ENCODE measurements at places on chromosomes 3 and 15. TPM values are rescaled to one million over a fixed set of nuclear protein-coding genes. Genes with fewer than 3 reads are reported as not detected.
A peak's percentile ranks its signal among the peaks of the same experiment; 100 is the strongest.

RARRES1 gene
- 6.4 TPM for total RNA-seq

TRIM42 gene
- not detected for total RNA-seq

DPPA4 gene
- not detected for total RNA-seq

PLXND1 gene
- total RNA-seq = 36.9 TPM

CYP19A1 gene
- 0.41 TPM for total RNA-seq

GRIP2 gene
- total RNA-seq = 0.16 TPM

RLBP1 gene
- total RNA-seq = not detected

IFT80 gene
- total RNA-seq = 15.0 TPM

GOLGA8M gene
- total RNA-seq = 0.71 TPM

MCF2L2 gene
- 5.0 TPM for total RNA-seq

ROPN1 gene
- not detected for total RNA-seq

- peak; percentile 63 for DNase-seq
Observed at GRCh38 chr15:68783226-68784058, 37.3 kb downstream of the ANP32A start.

- no peak for DNase-seq
Observed at GRCh38 chr15:84859144-84859543, 25.3 kb upstream of the SLC28A1 start.

GRCh38 chr3:37580237-37580636 lies 281.4 kb upstream of the CTDSPL start:
- peak; percentile 86 for DNase-seq

- no peak for DNase-seq
Observed at GRCh38 chr3:15440891-15441290, 13.5 kb downstream of the EAF1 start.

- DNase-seq = no peak
Observed at GRCh38 chr15:69980341-69981059, 117.2 kb downstream of the TLE3 start.

DNA sequence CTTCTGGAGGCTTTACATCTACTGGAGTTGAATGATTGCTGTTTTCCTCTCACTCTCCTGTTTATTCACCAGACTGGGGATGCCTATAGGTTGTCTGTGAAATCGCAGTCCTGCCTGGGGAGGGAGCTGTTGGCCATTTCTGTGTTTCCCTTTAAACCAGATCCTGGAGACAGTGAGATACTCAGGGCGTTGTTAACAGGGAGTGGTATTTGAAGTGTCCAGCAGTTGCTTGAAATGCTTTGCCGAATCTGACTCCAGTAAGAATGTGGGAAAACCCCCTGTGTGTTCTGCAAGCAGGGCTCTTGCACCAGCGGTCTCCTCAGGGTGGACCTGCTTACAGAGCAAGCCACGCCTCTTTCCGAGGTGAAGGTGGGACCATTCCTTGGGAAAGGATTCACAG lies 4.3 kb upstream of the LRRK1 start:
- DNase-seq = no peak

GRCh38 chr15:67125589-67126502 lies 60.4 kb downstream of the SMAD3 start:
- DNase-seq = peak; percentile 92

GRCh38 chr3:196896229-196896628 lies 28.5 kb downstream of the SENP5 start:
- DNase-seq = no peak

DNA sequence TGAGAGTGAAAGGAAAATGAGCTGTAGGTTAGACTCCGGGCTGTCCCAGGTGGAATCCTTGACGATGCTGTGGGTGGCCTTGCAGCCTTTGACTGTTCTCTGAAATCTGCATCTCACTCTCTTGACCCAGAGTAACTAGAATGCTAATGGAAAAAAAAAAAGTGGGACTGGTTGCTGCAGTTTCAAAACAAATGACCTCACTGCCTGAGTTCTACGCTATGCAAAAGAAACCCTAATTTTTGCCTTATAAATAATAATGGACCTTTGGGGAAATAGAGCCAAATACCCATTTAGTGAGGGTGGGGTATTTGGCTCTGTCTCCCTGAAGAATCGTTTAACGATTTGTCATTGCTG lies 309.7 kb upstream of the C2CD4B start:
- DNase-seq = peak; percentile 47

GRCh38 chr3:11908981-11909698 lies 62.5 kb upstream of the TAMM41 start:
- no peak for DNase-seq

- DNase-seq = no peak
Observed at GRCh38 chr3:33577588-33577987, 137.4 kb upstream of the UBP1 start.

DNA sequence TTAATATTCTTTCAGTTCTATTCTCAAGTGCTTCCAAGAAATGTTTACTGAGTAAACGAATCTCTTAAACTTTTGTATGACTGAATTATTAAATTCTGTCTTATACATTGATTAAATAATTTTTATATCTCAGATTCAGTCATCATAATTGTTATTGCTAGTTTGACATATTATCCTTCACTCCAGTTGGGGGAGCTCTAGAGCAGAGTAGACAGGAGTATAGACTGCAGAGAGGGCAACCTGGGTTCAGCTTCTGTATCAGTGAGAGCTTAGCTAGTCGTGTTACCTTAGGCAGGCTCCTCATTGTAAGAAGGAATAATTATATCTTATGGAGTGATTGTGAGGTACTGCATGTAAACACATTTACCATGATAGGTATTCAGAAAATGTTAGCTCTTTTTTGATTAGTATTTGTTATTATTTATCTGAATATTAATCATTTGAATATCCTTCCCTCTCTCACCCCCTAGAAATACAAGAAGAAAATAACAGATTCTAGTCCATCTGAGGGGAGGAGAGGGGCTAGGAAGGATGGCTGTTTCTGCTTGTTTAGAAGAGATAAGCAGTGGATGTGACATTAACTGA lies 31.0 kb upstream of the ZCWPW2 start:
- no peak for DNase-seq

DNA sequence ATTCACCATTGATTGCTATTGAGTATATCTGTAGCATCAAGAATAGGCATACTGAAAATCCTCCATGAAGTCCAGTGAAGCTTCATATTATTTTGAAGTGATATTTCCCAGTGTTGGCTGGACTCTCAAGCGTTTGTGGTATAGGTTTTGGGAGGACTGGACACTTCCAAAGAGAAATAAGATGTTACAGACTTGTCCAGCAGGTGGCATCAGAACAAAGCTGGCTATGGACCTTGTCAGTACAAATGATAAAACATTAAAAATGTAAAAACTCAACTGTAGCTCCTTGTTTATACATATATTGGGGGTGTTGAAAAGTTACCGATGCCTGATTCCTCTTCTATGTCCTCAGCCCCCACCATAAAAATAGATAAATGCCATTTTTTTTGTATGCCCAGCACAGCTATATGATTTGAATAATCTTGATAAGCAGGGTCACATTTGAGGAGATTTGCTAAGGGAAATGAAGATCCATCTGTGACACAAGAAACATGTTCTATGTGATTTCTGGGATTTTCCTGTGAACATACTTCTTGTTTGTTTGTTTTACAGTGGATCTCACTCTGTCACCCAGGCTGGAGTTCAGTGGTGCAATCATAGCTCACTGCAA lies 54.5 kb upstream of the GOLGA6B start:
- DNase-seq = no peak

- DNase-seq = no peak
Observed at GRCh38 chr3:112013784-112014143, 15.0 kb downstream of the TAGLN3 start.

- no peak for DNase-seq
Observed at GRCh38 chr3:117660941-117661817, 951.6 kb downstream of the TUSC7 start.

DNA sequence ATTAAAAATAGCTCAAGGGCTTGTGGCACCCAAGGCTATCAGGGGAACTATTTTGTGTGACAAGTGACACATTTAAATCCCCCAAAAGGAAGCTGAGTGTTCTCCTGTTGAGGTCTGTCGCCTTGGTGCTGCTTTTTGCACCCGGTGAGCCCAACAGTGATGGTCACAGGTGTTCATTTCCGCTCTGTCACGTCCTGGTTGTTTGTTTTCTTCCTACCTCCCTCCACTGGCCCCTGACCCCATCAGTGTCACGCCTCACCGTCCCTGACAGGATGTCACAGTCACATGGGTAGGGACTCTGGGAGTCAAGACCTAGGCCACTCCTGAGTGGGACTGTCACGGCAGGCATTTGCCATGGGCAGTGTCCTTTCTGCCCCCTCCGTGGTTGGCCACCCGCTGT lies 11.2 kb downstream of the SLCO3A1 start:
- DNase-seq = no peak

- DNase-seq = no peak
Observed at GRCh38 chr3:186569779-186570095, 783 bp upstream of the DNAJB11 start.

DNA sequence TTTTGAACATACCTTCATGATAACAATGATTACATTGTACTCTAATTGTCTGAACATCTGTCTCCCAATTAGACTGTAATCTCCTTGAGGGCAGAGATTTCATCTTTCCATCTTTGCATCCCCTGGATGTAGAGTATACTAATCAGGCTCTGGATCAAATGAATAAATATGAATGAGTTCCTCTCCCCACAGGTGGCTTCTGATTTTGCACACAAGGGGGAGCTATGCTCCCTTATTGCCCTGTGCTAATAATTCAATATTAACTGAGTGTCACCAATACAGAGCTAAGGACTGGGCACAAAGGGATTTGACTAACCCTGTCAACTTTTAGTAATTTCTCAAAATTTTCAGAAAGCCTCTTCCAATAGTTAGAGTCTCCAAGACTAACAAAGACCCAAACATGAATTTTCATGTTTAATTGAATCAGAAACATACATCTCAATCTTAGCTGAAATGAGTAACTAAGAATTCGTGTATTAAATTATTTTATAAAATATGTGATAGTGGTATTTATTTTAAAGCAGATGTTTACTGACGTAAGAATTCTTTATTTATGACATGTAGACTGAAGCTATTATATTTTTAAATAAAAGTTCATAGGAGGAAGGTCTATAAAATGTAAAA lies 3.0 kb downstream of the DUOXA1 start:
- DNase-seq = no peak

GRCh38 chr3:10322352-10322710 lies 1.4 kb upstream of the SEC13 start:
- DNase-seq = no peak

- DNase-seq = no peak
Observed at GRCh38 chr15:96270581-96271172, 59.8 kb upstream of the NR2F2 start.

DNA sequence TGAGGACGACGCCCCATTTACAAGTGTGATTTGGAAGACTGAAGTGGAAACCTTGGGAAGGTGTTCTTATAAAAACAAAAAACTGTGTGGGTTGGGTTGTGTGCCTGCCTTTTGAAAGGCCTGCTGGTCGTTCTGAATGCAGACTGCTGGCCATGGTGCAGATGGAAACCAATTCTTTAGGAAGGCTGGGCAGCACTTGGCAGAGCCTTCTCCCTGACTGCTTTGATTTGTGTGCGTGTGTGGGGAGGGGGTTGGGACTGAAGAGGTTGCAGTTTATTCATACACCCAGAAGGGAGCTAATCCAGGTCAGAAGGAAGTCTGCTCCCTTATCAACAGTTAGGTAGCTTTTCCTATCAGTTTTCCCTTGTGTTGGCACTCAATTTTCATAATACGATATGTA lies 288.7 kb downstream of the SOX2 start:
- no peak for DNase-seq

DNA sequence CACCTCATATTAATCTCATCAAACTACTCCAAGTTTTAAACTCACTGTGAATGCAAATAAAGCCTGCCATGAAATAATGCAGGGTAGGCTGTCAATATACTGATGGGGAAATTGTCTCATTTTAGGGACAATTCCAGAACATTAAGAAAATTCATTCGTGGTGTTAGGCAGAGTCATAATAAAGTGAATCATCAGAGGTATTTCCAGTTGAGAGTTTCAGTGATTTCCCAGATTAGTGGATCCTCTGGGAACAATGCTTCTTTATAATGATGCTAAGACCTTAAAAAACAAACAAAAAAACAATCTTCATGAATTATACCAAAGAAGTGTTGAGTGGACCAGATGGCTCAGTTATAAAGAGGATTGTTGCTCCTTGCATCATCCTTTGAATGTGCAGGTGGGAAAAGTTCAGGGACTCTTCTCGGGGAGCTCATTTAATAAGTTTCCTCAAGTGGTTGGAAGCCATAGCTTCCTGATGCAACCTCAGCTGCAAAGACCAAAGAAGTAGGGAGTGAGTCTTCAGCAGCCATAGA lies 360.9 kb upstream of the TRIM42 start:
- no peak for DNase-seq

DNA sequence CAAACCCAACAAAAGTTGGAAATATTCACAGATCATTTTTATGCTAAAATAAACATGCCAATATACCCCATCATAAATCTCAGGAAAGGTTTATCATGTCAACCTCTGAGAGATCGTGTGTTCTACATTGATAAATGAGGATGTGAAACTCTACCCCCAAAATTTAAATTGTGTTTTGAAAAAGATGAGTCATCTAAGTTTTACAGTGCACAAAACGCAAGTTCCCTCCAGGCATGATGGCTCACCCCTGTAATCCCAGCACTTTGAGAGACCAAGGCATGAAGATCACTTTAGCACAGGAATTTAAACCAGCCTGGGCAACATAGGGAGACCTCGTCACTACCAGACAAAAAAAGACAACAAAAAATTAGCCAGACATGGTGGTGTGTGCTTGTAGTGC lies 1487.0 kb upstream of the GBE1 start:
- no peak for DNase-seq

- no peak for DNase-seq
Observed at GRCh38 chr3:22732641-22733040, 470.5 kb upstream of the UBE2E2 start.

GRCh38 chr3:133295944-133296917 lies 103.6 kb upstream of the BFSP2 start:
- DNase-seq = no peak

GRCh38 chr3:24828011-24828410 lies 333.4 kb upstream of the THRB start:
- no peak for DNase-seq
